ENCODE measurements at places on chromosomes 4 and X. TPM values are rescaled to one million over a fixed set of nuclear protein-coding genes. Genes with fewer than 3 reads are reported as not detected.

Gene PDZD4
- 14.6 TPM for total RNA-seq

- DNase-seq = no peak
Measured at GRCh38 chr4:122625156-122625555, 4.3 kb upstream of the IL21 start.

Gene QRFPR
- total RNA-seq = not detected

Gene NRK
- 0.05 TPM for total RNA-seq

DNA sequence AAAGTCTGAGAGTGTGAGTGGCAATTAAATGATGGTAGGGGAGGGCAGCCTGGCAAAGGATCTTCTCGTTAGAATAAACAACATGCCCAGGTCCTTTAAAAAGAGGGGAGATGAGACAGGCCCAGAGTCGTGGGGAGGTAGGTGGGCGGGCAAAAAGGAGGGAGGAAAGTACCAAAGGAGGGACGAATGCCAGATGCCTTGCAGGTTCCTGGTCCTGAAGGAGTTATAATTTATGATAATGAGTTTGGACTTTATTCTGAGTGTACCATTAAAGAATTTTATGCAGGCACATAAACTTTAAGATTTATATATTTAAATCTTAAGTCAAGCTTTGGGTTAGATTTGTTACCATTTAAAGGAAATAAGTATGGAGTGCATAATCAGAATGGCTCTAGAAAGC is 62.3 kb upstream of the SMARCA5 start:
- no peak for DNase-seq

DNA sequence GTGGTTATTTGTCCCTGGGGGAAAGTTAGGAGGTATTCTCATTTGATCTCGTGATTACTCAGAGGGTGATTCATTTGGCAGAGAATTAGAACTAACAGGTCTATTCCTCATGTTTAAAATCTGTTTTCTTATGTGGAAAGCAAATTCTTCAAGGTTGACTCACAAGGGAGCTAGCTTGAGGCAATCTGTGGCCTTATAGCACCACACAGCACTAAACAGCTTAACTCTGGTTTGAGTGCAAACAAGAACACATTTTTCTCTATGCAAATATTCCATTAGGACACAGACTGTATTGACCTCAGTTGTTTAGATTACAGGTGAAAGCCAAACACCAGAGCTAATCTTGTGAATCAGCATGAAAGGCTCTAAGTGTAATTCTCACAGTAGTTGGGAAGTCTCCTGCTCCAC is 694.4 kb upstream of the POU3F4 start:
- DNase-seq = peak; percentile 69

- DNase-seq = no peak
Measured at GRCh38 chr4:118193421-118193820, 159.1 kb downstream of the NDST3 start.

- DNase-seq = no peak
Measured at GRCh38 chr4:78885598-78885997, 53.6 kb downstream of the PAQR3 start.

- no peak for DNase-seq
Measured at GRCh38 chr4:156442912-156443311, 489.2 kb upstream of the CTSO start.

- DNase-seq = no peak
Measured at GRCh38 chr4:88858752-88859151, 161.1 kb upstream of the NAP1L5 start.

GRCh38 chrX:103782640-103783039 is 6.0 kb downstream of the PLP1 start:
- DNase-seq = peak; percentile 87

GRCh38 chrX:40434443-40434842 is 146.3 kb upstream of the ATP6AP2 start:
- DNase-seq = no peak

GRCh38 chr4:83261307-83261706 is 23.3 kb downstream of the COQ2 start:
- no peak for DNase-seq

- DNase-seq = no peak
Measured at GRCh38 chr4:3342182-3342854, 49.5 kb downstream of the RGS12 start.

Gene ARMCX6
- 49.6 TPM for total RNA-seq

Gene SPANXA1
- 0.43 TPM for total RNA-seq

GRCh38 chr4:3470244-3471097 is 7.4 kb downstream of the DOK7 start:
- DNase-seq = no peak

Gene GUCY2F
- not detected for total RNA-seq

DNA sequence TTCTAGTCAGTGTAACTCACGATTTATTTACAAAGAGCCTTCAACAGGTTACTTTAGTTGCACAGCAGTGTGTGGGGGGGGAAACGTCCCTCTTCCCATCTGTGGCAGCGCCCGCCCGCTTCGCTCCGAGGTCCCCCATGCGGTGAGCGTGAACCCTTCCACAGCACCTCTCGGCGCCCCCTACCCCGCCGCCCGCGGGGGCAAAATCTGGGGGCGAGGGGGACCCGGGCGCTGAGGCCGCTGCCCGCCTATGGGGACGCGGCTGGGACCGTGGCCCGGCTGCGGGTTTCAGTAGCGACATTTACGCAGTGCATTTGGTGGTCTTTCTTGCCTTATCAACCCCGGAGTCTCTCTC is 6.4 kb downstream of the NKX6-1 start:
- DNase-seq = no peak

GRCh38 chrX:22520128-22520828 is 247.6 kb downstream of the CBLL2 start:
- DNase-seq = no peak

- no peak for DNase-seq
Measured at GRCh38 chr4:162010362-162010761, 153.4 kb downstream of the FSTL5 start.

Gene GC
- not detected for total RNA-seq

Gene CWH43
- not detected for total RNA-seq

DNA sequence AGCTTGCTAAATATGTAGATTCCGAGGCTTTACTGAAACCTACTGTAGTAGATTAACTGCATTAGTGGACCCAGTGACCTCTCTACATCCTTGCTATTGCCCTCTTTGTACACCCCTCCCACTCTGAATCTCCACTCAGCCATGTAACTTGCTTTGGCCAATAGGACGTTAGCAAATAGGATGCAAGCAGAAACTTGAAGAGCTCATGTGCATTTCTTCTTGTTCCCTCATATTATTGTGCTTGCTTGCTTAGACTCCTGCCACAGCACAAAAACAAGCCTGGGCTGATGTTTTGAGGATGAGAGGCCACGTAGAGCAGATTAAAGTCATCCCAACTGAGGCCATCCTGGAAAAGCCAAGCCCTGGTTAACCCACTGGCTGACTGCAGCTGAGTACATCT is 147.9 kb downstream of the HS6ST2 start:
- DNase-seq = no peak

Gene DCAF8L2
- total RNA-seq = 1.8 TPM

Measured in SK-MEL-5 (cell line).